Osteocyte (in vitro differentiated cells): ENCODE measurements at places on chromosomes 12 and 14. TPM values are rescaled to one million over a fixed set of nuclear protein-coding genes. Genes with fewer than 3 reads are reported as not detected.

The OR6J1 gene
- total RNA-seq = not detected in 2 replicates

The GALNT8 gene
- total RNA-seq = 0.16 and 0.21 TPM in 2 replicates

The MTERF2 gene
- total RNA-seq = 12.1 and 12.5 TPM in 2 replicates

The OR6C2 gene
- not detected in 2 replicates for total RNA-seq

The RNFT2 gene
- total RNA-seq = 8.2 and 9.6 TPM in 2 replicates

The DEPDC4 gene
- 1.4 TPM in 2 replicates for total RNA-seq

The KRT8 gene
- total RNA-seq = 18.6 and 19.8 TPM in 2 replicates

GRCh38 chr12:121241156-121241970, 31.4 kb downstream of the P2RX4 start:
- no peak overlapping the region for H3K27ac ChIP-seq
- peaks cover 27% of the 10 kb centered on the region for H3K4me1 ChIP-seq
- H3K27me3 ChIP-seq = no peaks in the 10 kb centered on the region
- H3K36me3 ChIP-seq = peaks cover 7% of the 10 kb centered on the region
- no peak for DNase-seq

DNA sequence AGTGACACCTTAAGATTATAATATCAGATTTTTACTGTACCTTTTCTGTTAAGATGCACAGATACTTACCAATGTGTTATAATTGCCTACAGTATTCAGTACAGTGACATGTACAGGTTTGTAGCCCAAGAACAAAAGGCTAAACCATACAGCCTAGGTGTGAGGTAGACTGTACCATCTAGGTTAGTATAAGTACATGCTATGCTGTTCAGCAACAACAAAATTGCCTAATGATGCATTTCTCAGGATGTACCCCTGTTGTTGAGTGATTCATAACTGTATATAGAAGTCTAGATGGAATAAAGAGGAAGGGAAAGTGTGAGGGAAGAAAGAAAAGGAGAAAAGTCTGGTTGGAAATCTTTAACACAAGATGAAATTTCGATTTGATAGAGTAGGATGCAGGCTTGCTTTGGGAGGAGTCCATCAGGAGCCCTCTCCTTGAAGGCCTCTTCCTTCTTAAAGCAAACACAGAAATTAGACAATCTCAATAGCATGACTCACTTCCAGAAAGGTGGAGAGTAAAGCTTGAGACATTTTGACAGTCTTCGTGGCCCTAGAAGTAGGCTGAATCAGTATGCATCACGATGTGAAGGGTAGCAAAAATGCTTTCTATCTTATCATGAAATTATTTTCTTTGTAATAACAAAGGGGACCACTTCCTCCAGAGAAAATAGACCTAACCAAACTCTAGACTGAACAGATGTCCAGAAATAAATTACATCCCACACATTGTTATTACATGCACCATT, 191.5 kb downstream of the SYT1 start:
- DNase-seq = no peak
- H3K27ac ChIP-seq = no peak overlapping the region
- no peak overlapping the region for H3K4me3 ChIP-seq
- no peaks in the 10 kb centered on the region for H3K4me1 ChIP-seq

DNA sequence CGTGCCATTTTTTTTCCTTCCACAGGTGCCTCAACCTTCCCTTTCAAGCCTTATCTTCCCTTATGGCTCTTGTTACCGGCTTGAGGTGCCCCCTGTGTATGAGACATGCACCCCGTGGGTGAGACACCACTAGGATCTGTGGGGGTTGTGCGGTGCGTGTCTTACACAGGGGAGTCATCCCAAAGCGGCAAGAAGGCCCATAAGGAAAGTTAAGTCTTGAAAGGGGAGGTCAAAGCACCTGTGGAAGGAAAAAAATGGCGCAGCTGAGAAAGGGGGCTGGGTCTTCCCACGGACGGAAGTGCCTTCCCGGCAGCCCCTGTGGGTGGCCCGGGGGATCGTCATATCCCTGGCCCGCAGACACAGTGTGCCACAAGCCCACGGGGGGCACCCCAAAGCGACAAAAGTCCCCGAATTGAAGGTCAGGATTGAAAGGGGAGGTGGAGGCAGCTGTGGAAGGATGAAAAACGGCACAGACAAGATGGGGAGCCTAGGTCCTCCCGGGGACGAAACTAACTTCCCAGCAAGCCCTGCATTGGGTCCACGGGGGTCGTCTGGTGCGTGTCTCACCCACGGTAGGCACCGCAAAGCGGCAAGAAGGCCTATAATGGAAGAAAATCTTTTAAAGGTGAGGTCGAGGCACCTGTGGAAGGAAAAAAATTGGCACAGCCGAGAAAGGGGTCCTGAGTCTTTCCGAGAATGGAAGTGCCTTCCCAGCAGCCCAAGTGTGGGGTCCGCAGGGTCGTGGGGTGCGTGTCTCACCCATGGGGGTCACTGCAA, 273.3 kb downstream of the ALG10 start:
- no peak for DNase-seq
- no peaks in the 10 kb centered on the region for H3K4me1 ChIP-seq
- H3K27ac ChIP-seq = no peak overlapping the region
- H3K27me3 ChIP-seq = no peaks in the 10 kb centered on the region

DNA sequence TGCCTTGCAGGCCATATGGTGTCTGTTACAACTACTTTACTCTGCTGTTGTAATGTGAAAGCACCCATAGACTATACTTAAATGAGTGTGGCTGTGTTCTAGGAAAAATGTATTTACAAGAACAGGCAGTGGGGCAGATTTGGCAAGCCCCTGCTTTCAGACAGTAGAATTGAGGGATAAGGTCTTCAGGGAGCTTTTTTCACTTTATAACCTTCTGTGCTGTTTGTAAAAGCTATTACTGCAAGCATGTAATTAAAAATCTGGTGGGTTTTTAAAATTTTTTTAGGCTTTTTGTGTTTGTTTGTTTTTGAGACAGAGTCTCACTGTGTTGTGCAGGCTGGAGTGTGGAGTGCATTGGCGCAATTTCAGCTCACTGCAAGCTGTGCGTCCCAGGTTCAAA, 73.9 kb downstream of the VEZT start:
- no peak for DNase-seq
- H3K27ac ChIP-seq = no peak overlapping the region
- H3K36me3 ChIP-seq = peaks cover 39% of the 10 kb centered on the region
- no peaks in the 10 kb centered on the region for H3K27me3 ChIP-seq

GRCh38 chr14:62364161-62364560, 601.9 kb downstream of the SNAPC1 start:
- no peak for DNase-seq
- no peak overlapping the region for H3K27ac ChIP-seq
- no peak overlapping the region for H3K4me3 ChIP-seq

- peak overlapping the region; percentile 66 for H3K27ac ChIP-seq
- no peak overlapping the region for H3K4me3 ChIP-seq
- DNase-seq = no peak
- H3K36me3 ChIP-seq = no peaks in the 10 kb centered on the region
Measured at GRCh38 chr14:68359837-68360552, 432.9 kb downstream of the ZFP36L1 start.

GRCh38 chr12:27604431-27604830, 80.4 kb downstream of the PPFIBP1 start:
- no peak overlapping the region for H3K4me3 ChIP-seq
- no peak overlapping the region for H3K27ac ChIP-seq
- no peaks in the 10 kb centered on the region for H3K27me3 ChIP-seq
- DNase-seq = no peak
- H3K4me1 ChIP-seq = peaks cover 23% of the 10 kb centered on the region
- H3K36me3 ChIP-seq = peaks cover 8% of the 10 kb centered on the region

DNA sequence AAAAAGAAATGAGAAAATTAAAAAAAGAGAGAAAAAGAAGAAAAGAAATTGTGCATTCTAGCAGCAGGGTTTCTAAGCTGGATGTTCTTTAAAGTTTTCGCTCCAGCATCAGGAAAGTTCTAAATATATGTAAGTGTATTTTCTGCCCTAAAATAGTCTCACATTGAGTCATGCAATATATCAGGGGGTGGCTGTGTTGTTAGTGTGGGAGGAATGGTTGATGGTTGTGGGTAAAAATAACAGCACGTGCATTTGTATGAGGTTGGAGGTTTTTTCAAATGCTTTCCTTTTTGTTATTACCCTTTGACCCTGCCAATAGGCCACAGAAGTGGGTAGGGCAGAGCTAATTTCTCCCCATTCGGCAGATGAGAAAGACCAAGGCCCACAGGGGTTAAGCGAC, 65.1 kb upstream of the FBXO21 start:
- no peak overlapping the region for H3K4me3 ChIP-seq
- no peaks in the 10 kb centered on the region for H3K4me1 ChIP-seq
- no peak for DNase-seq
- H3K27ac ChIP-seq = no peak overlapping the region
- no peaks in the 10 kb centered on the region for H3K36me3 ChIP-seq
- H3K27me3 ChIP-seq = no peaks in the 10 kb centered on the region

DNA sequence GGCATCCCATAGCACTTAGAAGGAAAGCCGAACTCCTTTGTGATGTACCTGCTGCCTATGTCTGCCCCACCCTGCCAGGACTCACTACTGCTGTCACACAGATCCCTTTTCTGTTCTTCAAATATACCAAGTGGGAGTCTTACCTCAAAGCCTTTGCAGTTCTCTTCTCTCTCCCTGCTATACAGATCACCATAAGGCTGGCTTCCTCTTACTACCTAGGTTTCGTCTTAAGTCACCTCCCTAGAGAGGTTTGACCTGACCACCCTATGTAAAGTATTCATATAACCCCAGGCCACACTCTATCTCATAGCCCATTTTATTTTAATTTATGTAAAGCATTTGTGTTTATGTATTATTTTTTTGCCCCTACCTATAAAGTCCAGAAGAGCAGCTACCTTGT, 117.6 kb downstream of the CRADD start:
- DNase-seq = no peak
- no peaks in the 10 kb centered on the region for H3K27me3 ChIP-seq
- H3K36me3 ChIP-seq = no peaks in the 10 kb centered on the region
- H3K4me3 ChIP-seq = no peak overlapping the region

- peaks cover 10% of the 10 kb centered on the region for H3K36me3 ChIP-seq
- H3K4me3 ChIP-seq = no peak overlapping the region
- no peaks in the 10 kb centered on the region for H3K27me3 ChIP-seq
- DNase-seq = no peak
Measured at GRCh38 chr14:54622192-54622958, 55.4 kb downstream of the SAMD4A start.

DNA sequence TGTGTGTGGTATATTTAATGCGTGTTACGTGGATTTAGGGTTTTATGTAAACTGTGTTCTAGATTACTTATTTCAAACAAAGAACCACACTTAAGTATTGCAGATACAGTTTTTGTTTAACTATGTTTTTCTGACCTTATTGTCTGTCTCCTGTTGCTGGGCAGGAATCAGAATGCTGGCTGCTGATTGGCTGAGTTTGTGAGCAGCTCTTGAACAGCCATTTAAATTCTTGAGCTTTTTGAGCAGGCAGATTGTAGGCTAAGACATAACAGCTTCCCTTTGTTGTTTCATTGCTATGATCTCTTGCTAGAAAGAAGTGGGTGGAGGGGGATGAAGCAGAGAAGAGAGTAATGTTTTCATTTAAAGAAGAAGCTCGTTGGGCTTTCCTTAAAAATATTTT, 52.2 kb downstream of the ATF7IP start:
- H3K4me3 ChIP-seq = peak overlapping the region; percentile 51
- peaks cover 22% of the 10 kb centered on the region for H3K36me3 ChIP-seq
- DNase-seq = no peak
- peak overlapping the region; percentile 84 for H3K27ac ChIP-seq
- H3K4me1 ChIP-seq = peaks cover 28% of the 10 kb centered on the region
- no peaks in the 10 kb centered on the region for H3K27me3 ChIP-seq

DNA sequence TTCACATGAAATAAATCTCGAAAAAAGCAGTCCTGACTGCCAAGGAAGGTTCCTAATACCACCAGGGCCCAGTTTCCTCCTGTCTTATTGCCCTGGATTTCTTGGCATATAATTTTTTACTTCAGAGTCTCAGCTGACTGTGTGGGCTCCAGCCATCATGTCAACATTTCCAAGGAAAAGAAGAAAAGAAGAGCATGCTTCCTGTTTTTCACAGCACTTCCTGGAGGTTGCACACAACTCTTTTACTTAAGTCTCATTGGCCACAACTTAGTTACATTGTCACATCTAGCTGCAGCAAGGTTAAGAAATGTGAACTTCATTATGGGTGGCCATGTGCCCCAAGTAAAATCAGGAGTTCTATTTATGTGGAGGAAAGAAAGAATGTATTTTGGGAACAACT, 24.3 kb downstream of the DACT1 start:
- H3K4me1 ChIP-seq = peaks cover 34% of the 10 kb centered on the region
- H3K27me3 ChIP-seq = no peaks in the 10 kb centered on the region
- H3K4me3 ChIP-seq = no peak overlapping the region
- DNase-seq = no peak
- H3K36me3 ChIP-seq = no peaks in the 10 kb centered on the region

DNA sequence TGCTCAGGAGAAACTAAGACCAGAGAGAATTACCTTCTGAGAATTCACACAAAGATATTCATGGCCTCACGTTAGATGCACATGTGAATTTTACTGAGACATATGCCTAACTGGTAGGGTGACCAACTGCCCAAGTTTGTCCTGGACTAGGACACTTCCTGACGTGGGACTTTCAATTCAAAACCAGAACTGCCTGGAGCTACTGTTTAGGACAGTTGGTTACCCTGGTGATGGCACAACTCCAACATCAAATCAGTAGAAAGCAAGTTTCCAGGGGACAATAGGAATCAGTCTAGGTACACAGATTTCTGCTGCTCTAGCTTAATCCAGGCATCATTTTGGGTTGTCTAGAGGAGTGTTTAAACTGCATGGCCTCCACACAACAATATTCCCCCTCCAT, 178.7 kb downstream of the GXYLT1 start:
- no peak overlapping the region for H3K4me3 ChIP-seq
- no peak for DNase-seq
- H3K4me1 ChIP-seq = peaks cover 4% of the 10 kb centered on the region
- H3K27me3 ChIP-seq = no peaks in the 10 kb centered on the region
- no peaks in the 10 kb centered on the region for H3K36me3 ChIP-seq

- no peak overlapping the region for H3K27ac ChIP-seq
- H3K36me3 ChIP-seq = no peaks in the 10 kb centered on the region
- no peaks in the 10 kb centered on the region for H3K4me1 ChIP-seq
- no peak overlapping the region for H3K4me3 ChIP-seq
Measured at GRCh38 chr14:76844223-76844622, 18.0 kb downstream of the LRRC74A start.
